Spinal cord (tissue), 10 donors: ENCODE measurements at places on chromosomes 2 and 18.

DNA sequence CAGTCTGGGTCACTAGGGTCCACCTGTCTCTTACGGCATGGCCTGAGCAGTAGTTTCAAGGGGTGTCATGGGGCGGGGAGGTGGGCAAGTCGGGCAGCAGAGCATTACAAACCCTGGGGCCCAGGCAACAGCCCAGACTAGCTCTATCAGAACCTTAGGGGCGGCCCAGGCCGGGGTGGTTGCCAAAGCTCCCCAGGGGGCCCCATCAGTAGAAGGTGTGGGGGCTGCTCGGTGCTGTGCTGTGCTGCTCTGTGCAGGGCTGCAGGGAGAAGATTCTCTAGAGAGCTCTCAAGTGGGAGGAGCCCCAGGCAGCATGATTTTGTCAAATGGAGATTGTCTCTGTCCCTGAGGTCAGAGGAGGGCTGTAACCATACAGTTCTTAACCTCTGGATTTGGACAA, 36.4 kb upstream of the SLC14A1 start:
- H3K4me1 ChIP-seq = peaks cover 8% of the 10 kb centered on the region
- H3K27ac ChIP-seq = no peak overlapping the region
- DNase-seq = no peak
- no peaks in the 10 kb centered on the region for H3K27me3 ChIP-seq

GRCh38 chr2:2764001-2764355, 432.9 kb upstream of the MYT1L start:
- H3K4me1 ChIP-seq = peaks cover 20% of the 10 kb centered on the region
- H3K27ac ChIP-seq = no peak overlapping the region
- no peak for DNase-seq
- no peaks in the 10 kb centered on the region for H3K27me3 ChIP-seq

DNA sequence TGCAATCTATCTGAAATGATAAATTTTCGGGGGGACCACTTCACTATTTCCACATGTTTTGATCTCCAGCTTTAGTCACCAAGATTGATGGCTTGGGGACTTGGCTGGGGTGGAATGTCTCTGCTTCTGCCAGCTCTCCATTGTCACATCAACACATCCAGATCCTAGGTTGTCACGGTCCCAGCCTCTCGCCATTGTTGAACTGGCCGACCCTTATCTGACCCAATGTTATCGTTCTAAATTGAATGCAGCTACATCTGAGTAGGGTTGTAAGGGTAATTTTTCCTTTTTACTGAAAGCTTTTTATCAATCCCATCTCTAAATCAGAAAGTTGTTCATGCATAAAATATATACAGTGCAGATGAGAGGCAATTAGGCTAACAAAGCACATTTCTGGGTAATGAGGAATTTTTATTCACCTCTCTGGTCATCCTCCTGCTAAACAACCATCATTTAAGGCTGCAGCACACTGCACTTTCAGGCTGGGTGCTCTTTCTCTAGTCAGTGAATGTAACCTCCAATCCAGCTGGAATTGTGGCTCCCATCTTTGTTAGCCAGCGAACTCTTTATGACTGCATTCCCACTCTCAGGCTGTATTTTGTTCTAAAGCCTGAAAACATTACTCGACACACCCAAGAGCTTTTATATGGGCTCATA, 128.2 kb downstream of the COL4A4 start:
- no peak overlapping the region for H3K4me3 ChIP-seq
- H3K27me3 ChIP-seq = no peaks in the 10 kb centered on the region
- DNase-seq = no peak
- no peaks in the 10 kb centered on the region for H3K36me3 ChIP-seq
- H3K4me1 ChIP-seq = no peaks in the 10 kb centered on the region
- H3K27ac ChIP-seq = no peak overlapping the region

GRCh38 chr2:46170611-46171350, 126.4 kb upstream of the EPAS1 start:
- H3K27ac ChIP-seq = no peak overlapping the region
- no peak overlapping the region for H3K4me3 ChIP-seq
- peaks cover 14% of the 10 kb centered on the region for H3K36me3 ChIP-seq
- H3K4me1 ChIP-seq = peaks cover 16% of the 10 kb centered on the region
- H3K27me3 ChIP-seq = no peaks in the 10 kb centered on the region

GRCh38 chr2:225074919-225075681, 32.8 kb upstream of the DOCK10 start:
- H3K27me3 ChIP-seq = no peaks in the 10 kb centered on the region
- H3K36me3 ChIP-seq = no peaks in the 10 kb centered on the region
- DNase-seq = no peak
- no peak overlapping the region for H3K27ac ChIP-seq

- no peak overlapping the region for H3K4me3 ChIP-seq
- no peaks in the 10 kb centered on the region for H3K4me1 ChIP-seq
- H3K27me3 ChIP-seq = no peaks in the 10 kb centered on the region
- no peak for DNase-seq
Measured at GRCh38 chr2:130720036-130720435, 8.8 kb upstream of the GPR148 start.

DNA sequence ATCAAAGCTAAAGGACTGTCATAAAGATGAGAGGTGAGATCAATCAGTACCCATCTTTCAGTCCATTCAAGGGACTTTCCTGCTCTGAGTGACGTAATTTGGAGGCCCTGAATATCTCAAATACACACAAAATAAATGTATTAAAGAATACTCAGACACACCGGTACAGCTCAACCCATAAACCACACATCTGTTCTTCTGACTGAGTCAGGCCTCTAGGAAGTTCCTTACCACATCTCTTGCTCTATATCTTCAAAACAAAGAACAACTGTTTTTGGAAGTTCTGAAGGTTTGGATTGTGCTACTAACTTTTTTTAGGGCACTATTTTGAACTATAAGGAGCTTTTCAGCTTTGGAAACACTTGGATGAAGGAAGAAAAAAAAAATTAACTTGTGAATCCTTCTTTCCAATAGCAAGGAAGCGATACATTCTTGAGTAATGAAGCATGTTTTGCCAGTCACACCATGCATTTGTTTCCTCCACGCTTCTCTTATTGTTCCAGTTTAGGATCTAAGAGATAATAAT, 866.5 kb upstream of the VRK2 start:
- DNase-seq = no peak
- no peaks in the 10 kb centered on the region for H3K27me3 ChIP-seq
- no peak overlapping the region for H3K4me3 ChIP-seq
- H3K4me1 ChIP-seq = no peaks in the 10 kb centered on the region
- no peak overlapping the region for H3K27ac ChIP-seq

DNA sequence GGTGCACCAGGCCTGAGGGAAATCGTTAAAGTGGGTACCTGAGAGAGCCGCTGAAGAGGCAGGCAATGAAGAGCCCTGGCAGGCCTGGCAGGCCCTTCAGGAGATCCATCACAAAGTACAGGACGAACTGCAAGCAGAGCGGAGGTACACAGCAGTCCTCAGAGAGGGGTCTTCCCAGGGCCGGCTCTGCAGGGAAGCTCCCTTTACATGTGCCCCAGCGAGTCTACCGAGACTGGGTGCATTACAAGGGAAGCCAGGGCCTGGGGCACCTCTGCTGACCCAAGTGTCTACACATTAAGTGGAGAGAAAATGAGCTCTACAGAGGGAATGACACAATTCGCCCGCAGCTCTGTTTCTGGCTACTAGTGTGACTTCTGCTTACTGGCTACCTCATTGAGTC, 8.1 kb upstream of the ATRAID start:
- H3K4me3 ChIP-seq = no peak overlapping the region
- H3K36me3 ChIP-seq = peaks cover 90% of the 10 kb centered on the region
- H3K4me1 ChIP-seq = peaks cover 3% of the 10 kb centered on the region
- no peaks in the 10 kb centered on the region for H3K27me3 ChIP-seq
- H3K27ac ChIP-seq = no peak overlapping the region
- no peak for DNase-seq

- no peaks in the 10 kb centered on the region for H3K27me3 ChIP-seq
- no peak overlapping the region for H3K27ac ChIP-seq
- no peaks in the 10 kb centered on the region for H3K4me1 ChIP-seq
- no peaks in the 10 kb centered on the region for H3K36me3 ChIP-seq
- H3K4me3 ChIP-seq = no peak overlapping the region
Measured at GRCh38 chr18:41244591-41245037, 710.4 kb upstream of the PIK3C3 start.

GRCh38 chr2:9971105-9971818, 19.8 kb downstream of the GRHL1 start:
- no peak overlapping the region for H3K4me3 ChIP-seq
- no peaks in the 10 kb centered on the region for H3K27me3 ChIP-seq
- H3K36me3 ChIP-seq = peaks cover 19% of the 10 kb centered on the region
- peak overlapping the region; percentile 57 for H3K27ac ChIP-seq
- DNase-seq = no peak
- H3K4me1 ChIP-seq = no peaks in the 10 kb centered on the region

DNA sequence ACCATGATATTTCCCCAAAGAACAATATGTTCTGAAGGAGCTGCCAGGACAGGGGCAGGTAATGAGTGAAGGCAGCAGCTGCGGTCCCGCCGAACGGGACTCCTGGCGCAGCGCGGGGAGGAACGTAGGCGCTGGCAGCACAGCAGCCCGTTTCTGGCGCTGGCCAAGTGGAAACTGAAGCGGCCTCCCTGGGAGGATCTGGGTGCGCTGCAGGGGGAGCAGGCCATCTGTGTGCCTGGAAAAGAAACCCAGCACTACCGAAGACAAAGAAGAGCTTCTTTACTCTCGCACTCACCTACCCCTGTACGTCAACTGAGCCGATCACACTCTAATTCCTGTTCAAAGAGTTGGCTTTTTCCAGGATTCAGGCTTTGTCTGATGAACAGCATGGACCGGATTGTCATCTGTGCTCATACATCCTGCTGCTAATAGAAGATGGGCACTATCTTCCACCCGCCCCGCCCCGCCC, 11.8 kb downstream of the G6PC2 start:
- peaks cover 2% of the 10 kb centered on the region for H3K27me3 ChIP-seq
- peak overlapping the region; percentile 21 for H3K4me3 ChIP-seq
- H3K4me1 ChIP-seq = peaks cover 8% of the 10 kb centered on the region
- peak; percentile 90 for DNase-seq
- H3K36me3 ChIP-seq = no peaks in the 10 kb centered on the region

GRCh38 chr2:167147271-167147941, 259.1 kb downstream of the XIRP2 start:
- H3K36me3 ChIP-seq = no peaks in the 10 kb centered on the region
- H3K4me3 ChIP-seq = no peak overlapping the region
- H3K4me1 ChIP-seq = no peaks in the 10 kb centered on the region
- H3K27me3 ChIP-seq = no peaks in the 10 kb centered on the region
- no peak overlapping the region for H3K27ac ChIP-seq
- no peak for DNase-seq
